ENCODE measurements at places on chromosomes 5 and 9.

DNA sequence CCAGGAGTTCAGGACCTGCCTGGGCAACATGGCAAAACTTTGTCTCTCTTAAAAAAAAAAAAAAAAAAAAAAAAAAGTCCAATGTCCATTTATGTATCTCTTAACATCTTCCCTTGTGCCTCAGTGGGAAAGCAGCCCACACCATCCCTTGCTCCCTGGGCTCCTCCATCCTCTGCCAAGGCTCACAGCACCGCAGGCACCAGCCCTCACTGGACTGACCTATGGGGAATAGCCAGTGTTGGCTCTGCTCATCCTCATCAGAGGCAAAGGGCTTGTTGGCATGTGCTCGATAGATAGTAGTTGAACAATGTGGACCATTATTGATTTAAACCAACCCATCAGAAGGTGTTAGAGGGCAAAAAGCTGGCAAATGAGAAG is 61.8 kb upstream of the LRRTM2 start:
- no peak for DNase-seq

DNA sequence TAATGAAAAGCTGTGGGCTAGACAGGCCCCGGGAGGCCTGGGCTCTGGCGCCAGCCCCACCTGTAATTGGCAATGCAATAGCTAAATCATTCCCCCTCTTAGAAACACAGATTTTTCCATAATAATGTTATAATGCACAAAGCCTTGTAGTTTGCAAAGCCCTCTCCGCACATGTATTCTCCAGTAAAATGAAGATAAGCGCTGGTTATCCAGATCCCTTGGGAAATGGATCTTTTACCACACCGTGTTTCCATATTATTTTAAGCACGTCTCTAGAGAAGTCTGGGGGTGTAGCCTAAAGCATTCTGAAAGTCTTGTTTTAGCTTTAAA is 1.1 kb upstream of the APBA1 start:
- DNase-seq, result no peak

- DNase-seq, result no peak
Measured at GRCh38 chr9:21653091-21653490, 149.3 kb upstream of the MTAP start.

DNA sequence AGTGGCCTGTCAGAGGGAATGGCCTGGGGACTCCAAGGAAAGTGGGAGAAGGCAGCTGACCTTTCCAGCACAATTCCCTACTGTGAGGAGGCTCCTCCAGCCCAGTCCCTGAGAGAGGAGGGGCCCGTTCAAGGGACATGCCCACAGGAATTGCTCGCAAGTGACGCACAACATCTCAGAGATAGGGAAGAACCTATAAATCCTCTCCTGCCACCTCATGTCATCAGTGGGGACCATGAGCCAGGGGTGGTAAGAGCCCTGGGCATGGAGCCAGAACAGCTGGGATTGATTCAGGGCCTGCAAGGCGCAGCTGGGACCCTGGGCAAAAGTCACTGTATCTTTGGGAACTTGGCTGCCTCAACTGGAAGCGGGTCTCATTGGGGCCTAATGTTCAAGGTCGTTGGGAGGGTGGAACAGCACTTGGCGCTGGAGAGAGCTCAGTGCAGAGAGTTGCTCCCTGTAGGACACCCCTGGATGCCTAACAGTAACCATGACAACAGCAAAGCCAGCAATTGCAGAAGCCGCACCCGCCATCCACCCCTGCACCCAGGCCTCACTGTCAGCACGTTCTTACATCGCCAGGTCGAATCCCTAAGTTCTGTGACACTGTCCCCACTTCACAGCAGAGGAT is 41.3 kb upstream of the ORM1 start:
- DNase-seq, result no peak

- DNase-seq, result no peak
Measured at GRCh38 chr5:6029811-6030271, 348.5 kb downstream of the MED10 start.

DNA sequence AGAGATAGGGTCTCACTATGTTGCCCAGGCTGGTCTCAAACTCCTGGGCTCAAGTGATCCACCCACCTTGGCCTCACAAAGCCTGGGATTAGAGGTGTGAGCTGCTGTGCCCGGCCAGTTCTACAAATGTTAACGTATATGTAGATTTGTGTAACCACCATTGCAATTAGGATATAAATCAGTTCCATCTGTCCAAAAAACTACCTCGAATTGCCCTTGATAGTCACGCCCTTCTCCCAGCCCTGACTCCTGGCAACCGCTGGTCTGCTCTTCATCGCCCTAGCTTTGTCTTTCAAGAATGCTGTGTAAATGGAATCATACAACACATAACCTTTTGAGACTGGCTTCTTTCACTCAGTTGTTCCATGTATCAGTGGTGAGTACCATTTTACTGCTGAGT is 46.1 kb upstream of the PPARGC1B start:
- no peak for DNase-seq

DNA sequence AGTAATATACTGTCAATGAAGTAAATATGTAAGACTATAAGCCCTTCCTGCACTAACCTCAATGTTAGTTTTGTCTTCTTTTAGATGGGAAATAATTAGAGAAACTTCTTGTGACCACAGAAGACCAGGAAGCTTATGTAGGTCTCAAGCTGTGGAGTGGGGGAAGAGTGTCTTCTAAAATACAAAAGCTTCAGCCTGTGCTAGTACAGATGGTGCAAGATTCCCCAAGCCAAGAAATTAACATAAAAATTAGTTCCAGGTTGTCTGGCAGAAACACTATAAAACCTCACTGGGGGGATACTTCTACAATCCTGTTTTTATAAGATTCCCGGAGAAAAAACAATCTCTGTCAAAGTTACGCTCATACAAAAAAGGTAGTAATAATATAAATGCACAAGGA is 103.6 kb downstream of the FNBP1 start:
- DNase-seq, result no peak
